ENCODE measurements at places on chromosomes 2 and 18.

DNA sequence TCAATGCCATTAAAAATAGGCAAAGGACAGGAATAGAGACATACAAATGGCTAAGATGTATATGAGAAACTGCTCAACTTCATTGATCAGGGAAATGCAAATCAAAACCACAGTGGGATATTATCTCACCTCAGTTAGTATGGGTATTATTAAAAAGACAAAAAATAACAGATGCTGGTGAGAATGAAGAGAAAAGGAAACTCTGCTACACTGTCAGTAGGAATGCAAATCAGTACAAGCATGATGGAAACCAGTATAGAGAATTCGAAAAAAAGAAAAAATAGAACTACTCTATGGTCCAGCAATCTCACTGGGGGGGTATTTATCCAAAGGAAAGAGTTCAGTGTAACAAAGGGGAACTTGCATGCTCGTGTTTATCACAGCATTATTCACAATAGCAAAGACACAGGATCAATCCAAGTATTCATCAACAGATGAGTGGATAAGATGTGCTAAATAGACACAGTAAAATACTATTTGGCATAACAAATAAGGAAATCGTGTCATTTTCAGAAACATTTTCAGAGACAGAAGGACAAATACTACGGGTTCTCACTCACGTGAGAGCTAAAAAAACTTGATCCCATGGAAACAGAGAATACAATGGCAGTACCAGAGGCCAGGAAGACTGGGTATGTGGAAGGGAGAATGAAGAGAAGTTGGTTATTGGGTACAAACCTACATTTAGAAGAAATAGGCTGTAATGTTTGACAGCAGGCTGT lies 60.6 kb downstream of the CCDC74A start:
- DNase-seq: no peak

- DNase-seq: no peak
These were observed 16.6 kb downstream of the SEC11C start for GRCh38 chr18:59156316-59156715.

GRCh38 chr2:55425431-55425831 lies 5.8 kb upstream of the CCDC88A start:
- DNase-seq: peak; percentile 82

- no peak for DNase-seq
These were observed 2.9 kb upstream of the NEURL3 start for GRCh38 chr2:96507957-96508520.

GRCh38 chr2:14157816-14158215 lies 474.7 kb upstream of the LRATD1 start:
- no peak for DNase-seq

Measured in AG04449 (cell line).